ENCODE measurements at places on chromosomes 1 and 21. TPM values are rescaled to one million over a fixed set of nuclear protein-coding genes. Genes with fewer than 3 reads are reported as not detected.

- no peak for DNase-seq
Measured at GRCh38 chr1:71755441-71755840, 526.9 kb downstream of the NEGR1 start.

DNA sequence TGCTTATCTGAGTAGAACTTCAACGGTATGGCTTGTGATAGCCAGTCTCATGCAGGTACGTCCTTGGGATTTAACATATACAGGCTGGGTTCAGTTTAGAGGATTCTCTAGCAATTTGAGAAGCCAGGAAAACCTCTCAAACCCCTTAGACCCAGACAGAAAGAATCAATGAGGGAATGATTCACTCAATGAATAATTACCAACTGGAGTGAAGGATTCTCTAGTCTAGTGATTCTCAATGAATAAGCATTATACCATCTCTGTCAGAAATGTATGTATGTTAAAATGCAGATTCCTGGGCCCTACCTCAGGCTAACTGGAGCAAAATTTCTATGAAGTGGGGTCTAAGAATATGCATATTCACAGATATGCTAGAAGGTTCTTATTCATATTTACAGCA lies 54.5 kb upstream of the APP start:
- DNase-seq = no peak

- DNase-seq = no peak
Measured at GRCh38 chr1:90833466-90834110, 116.5 kb upstream of the BARHL2 start.

GRCh38 chr1:7313081-7313546 lies 458.0 kb upstream of the VAMP3 start:
- DNase-seq = no peak

Gene ATP6V0B
- 41.6 TPM for polyA plus RNA-seq

Data from muscle of back (tissue), 13 donors.